ENCODE measurements at places on chromosomes 7 and 10. TPM values are rescaled to one million over a fixed set of nuclear protein-coding genes. Genes with fewer than 3 reads are reported as not detected.
A peak's percentile ranks its signal among the peaks of the same experiment; 100 is the strongest.

The RBM20 gene
- 23.3 TPM for total RNA-seq

The SLC39A12 gene
- total RNA-seq: not detected

The SLC26A5 gene
- total RNA-seq: not detected

The NODAL gene
- not detected for total RNA-seq

The GLI3 gene
- 126 TPM for total RNA-seq

GRCh38 chr7:116978006-116978405 lies 24.7 kb downstream of the ST7 start:
- no peak for DNase-seq
- H3K4me1 ChIP-seq: no peaks in the 10 kb centered on the region
- H3K36me3 ChIP-seq: peaks cover 9% of the 10 kb centered on the region
- H3K27ac ChIP-seq: no peak overlapping the region

DNA sequence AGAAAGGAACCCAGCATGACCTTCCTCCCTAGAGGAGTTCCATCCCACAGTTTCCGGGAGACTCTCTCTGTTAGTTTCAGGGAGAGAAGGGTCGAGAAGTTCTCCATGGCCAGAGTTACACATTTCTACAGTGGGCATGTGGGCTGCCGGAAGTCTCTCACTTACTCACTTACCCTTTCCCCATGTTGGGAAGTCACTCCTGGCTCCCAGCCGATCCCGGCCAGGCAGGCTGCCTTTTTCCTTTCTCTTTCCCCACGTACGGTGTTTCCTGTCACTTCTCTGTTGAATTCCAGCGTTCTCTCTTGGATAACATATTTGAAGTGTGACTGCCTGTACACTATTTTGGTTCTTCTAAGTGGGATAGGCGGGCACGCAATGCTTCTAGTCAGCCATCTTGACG lies 3.5 kb downstream of the TEX36 start:
- no peak overlapping the region for H3K27ac ChIP-seq
- no peak overlapping the region for H3K4me3 ChIP-seq
- DNase-seq: no peak
- H3K36me3 ChIP-seq: peaks cover 2% of the 10 kb centered on the region

DNA sequence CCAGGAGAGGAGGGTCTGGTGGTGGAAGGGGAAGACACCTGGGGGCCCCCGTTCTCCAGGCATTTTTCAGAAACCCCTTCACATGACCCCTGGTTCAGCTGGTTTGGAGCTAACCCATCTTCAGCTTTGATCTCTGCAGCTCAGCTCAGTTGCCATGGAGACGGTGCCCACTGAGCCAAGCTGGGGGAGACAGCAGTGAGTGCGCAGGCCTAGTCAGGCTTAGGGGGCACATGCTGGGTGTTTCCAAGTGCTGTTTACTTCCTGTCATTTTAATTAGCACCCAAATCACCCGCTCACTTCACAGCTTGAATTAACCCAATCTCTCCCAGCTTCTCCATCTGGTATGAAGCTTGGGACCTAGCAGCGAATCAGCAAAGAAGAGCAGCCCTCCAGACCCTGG lies 9.0 kb downstream of the SPOCK2 start:
- no peak overlapping the region for H3K4me3 ChIP-seq
- peak overlapping the region; percentile 95 for H3K27ac ChIP-seq
- no peak for DNase-seq
- peaks cover 4% of the 10 kb centered on the region for H3K27me3 ChIP-seq
- H3K4me1 ChIP-seq: peaks cover 30% of the 10 kb centered on the region
- H3K36me3 ChIP-seq: no peaks in the 10 kb centered on the region

DNA sequence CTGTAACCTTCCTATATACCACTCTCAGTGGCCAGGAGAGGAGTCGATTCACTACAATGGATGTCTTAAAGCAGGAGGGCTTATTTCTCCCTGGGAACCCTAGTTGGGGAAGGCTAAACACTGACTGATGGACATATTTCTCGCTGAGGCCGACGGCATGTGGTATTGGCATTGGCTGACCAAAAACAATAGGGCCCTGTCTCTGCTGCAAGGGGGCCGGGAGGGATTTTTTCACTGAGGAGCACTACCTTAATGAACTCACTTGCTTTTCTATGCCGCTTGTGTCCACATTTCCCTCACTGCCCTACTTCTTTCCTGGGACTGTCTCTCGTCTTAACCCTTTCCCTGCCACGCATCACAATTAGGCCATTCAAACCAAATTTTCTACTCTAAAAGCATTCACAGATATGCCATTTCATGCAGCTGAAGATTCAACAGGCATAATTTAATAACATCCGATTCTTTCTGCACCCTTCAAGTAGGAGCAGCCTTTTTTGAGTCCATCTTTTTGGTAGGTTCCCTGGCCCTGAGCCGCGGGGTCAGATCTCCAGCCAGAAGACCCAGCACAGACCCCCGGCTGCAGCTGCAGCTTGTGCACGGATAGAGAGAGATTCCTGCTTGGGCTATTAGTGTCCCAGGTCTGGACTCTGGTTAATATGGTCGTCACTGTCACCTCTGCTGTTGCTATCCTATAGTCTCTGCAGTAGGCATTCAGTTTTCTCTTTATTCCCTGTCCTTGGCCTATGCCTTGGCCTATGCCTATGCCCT lies 118.7 kb downstream of the HIPK2 start:
- no peaks in the 10 kb centered on the region for H3K27me3 ChIP-seq
- no peak for DNase-seq
- no peaks in the 10 kb centered on the region for H3K36me3 ChIP-seq
- peak overlapping the region; percentile 7 for H3K27ac ChIP-seq
- peaks cover 26% of the 10 kb centered on the region for H3K4me1 ChIP-seq
- no peak overlapping the region for H3K4me3 ChIP-seq

- peak overlapping the region; percentile 87 for H3K27ac ChIP-seq
- DNase-seq: no peak
- H3K27me3 ChIP-seq: no peaks in the 10 kb centered on the region
- peaks cover 2% of the 10 kb centered on the region for H3K36me3 ChIP-seq
- peaks cover 65% of the 10 kb centered on the region for H3K4me1 ChIP-seq
These were observed 68.2 kb downstream of the CUBN start for GRCh38 chr10:17061418-17061817.

- DNase-seq: no peak
- H3K4me3 ChIP-seq: no peak overlapping the region
- peaks cover 68% of the 10 kb centered on the region for H3K27me3 ChIP-seq
- H3K27ac ChIP-seq: no peak overlapping the region
- peaks cover 2% of the 10 kb centered on the region for H3K4me1 ChIP-seq
- H3K36me3 ChIP-seq: no peaks in the 10 kb centered on the region
These were observed 5.2 kb upstream of the ARHGAP22 start for GRCh38 chr10:48609899-48610584.

DNA sequence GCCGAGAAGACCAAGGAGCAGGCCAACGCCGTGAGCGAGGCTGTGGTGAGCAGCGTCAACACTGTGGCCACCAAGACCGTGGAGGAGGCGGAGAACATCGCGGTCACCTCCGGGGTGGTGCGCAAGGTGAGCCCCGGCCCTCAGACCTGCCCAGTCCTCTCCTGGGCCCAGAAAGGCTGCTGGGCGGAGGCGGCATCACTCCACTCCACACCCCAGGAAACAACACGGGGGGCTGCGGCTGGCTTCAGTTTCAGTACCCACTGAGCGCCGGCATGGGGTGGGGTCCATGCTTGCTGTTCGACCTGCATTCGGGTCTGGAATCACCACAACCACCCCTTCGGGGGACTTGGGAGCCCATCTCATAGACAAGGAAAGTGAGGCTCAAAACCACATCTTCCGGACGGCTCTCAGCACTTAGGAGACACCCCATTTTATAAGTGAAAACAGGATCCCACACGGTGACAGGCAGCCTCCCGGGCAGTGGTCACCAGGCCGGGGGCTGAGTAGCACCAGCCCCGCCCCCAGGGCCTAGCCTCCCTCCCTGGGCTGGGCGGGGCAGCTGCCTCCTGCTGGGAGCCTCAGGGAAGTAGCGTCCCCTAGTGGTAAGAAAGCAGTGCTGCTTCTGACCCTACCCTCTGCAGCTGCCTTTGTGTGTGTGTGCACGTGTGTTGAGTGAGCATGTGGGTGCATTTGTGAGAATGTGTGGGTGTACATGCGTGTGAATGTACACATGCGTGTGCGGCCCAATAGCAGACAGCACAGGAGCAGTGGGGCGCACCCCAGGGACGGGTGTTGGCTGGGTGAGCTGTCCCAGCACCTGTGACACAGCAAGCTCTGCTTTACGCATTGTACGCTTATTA lies 1.8 kb downstream of the SNCG start:
- no peak overlapping the region for H3K4me3 ChIP-seq
- H3K4me1 ChIP-seq: peaks cover 46% of the 10 kb centered on the region
- no peak for DNase-seq
- no peaks in the 10 kb centered on the region for H3K27me3 ChIP-seq
- peak overlapping the region; percentile 72 for H3K27ac ChIP-seq
- H3K36me3 ChIP-seq: no peaks in the 10 kb centered on the region

DNA sequence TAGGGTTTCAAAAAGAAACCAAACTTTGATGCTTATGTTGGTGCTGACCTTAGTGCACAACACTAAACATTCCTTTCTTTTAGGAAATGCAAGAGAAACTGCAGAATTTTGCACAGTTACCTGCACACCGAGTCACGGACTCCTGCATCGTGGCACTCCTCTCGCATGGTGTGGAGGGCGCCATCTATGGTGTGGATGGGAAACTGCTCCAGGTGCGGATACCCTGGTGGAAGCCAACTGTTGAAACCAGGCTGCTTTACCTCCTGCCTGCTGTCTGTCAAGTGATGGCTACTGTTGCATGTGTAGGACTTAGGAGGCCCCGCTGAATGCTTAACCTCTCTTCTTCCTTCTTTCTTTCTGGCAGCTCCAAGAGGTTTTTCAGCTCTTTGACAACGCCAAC lies 11.7 kb downstream of the CASP2 start:
- H3K36me3 ChIP-seq: peaks cover 60% of the 10 kb centered on the region
- H3K27ac ChIP-seq: no peak overlapping the region
- no peak for DNase-seq
- H3K4me1 ChIP-seq: peaks cover 20% of the 10 kb centered on the region

DNA sequence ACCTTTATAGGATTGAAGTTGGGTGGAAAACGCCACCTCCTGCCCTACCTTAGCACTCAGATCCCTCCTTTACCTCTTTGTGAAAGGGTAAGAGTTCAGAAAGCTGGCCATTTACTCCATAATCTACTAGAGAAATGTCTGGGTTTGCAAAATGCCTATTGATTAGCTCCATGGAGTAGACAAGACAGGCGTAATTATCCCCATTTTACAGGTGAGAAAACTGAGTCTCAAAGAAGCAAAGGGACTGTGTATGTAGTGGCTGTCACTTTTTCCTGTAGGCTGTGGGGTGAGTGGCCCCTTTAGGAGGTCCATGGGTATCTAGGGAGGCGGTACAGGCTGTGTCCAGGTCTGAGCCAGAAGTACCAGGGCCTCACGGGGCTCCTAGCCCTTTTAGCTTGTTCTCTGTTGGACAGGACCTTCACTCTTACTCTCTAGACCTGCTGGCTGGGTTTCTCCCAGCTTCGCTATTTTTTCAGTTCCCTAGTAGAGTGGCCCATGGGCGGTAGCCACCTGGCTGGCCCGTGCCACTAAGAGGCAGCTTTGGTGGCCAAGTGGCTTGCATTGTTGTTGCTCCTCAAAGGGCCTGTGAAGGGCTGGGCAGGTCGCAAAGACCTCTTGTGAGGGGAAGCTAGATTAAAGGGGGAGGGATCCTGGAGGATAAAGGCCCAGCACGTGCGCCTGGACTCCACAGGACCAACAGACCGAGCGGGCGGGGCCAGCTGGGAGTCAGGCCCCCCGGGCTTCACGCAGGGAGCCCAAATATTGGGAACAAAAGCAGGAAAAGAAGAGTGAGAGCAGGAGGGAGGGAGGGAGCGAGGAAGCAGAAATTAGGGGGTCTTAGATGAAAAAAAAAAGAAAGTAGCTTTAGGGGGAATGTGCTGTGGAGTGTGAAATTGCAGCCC lies 4.7 kb upstream of the PAX2 start:
- no peak overlapping the region for H3K4me3 ChIP-seq
- H3K27me3 ChIP-seq: peaks cover 98% of the 10 kb centered on the region
- no peak overlapping the region for H3K27ac ChIP-seq
- H3K36me3 ChIP-seq: no peaks in the 10 kb centered on the region
- H3K4me1 ChIP-seq: peaks cover 16% of the 10 kb centered on the region
- DNase-seq: no peak

GRCh38 chr10:84946904-84947303 lies 618.5 kb downstream of the CCSER2 start:
- no peak overlapping the region for H3K27ac ChIP-seq
- H3K4me3 ChIP-seq: no peak overlapping the region
- H3K36me3 ChIP-seq: no peaks in the 10 kb centered on the region
- DNase-seq: no peak
- peaks cover 8% of the 10 kb centered on the region for H3K4me1 ChIP-seq

GRCh38 chr7:27156916-27157701 lies 634 bp upstream of the HOXA7 start:
- H3K4me1 ChIP-seq: peaks cover 61% of the 10 kb centered on the region
- DNase-seq: no peak
- peaks cover 10% of the 10 kb centered on the region for H3K36me3 ChIP-seq
- peaks cover 80% of the 10 kb centered on the region for H3K27me3 ChIP-seq
- H3K4me3 ChIP-seq: peak overlapping the region; percentile 70

DNA sequence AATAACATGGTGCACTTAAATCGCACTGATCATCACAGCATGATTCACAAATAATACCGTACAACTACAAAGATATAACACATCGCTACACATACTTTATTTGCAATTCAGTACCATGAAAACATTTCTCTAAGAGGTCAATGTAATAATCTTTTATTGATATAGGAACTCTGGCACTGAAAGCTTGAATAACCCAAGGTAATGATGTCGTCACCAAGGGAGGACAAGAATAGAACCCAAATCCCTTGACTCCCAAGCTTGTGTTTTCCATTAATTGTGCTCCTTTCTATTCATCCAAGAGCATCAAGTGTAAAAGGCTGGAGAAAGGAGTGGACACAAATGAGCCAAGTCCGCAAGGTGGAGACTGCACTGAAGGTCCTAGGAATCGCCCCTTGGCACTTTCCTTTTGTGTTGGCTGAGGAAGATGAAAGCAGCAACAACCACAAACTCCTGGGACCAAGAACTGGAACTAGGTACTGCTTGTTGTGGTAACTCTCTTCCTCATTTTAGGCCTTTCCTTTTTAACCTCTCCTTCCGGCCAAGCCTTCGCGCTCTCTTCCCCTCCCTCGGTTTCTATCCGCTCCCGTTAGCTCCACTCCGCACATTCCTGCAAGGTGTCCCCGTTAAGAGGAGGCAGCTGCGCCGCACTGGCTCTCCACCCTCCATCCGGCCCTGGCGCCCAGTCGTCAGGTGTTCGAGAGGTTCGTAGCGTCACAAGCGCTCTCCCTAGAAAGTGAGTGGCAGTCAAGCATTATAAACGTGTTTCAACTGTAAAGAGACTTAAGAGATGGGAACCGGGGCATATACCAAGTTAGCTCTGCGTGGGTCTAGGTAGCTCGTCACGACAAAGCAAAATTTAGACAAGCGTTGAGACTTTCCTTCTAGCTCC lies 1.0 kb upstream of the CBLL1 start:
- DNase-seq: peak; percentile 70
- peak overlapping the region; percentile 97 for H3K4me3 ChIP-seq
- H3K27ac ChIP-seq: peak overlapping the region; percentile 97

GRCh38 chr10:61029411-61029810 lies 85.4 kb upstream of the RHOBTB1 start:
- H3K4me3 ChIP-seq: no peak overlapping the region
- peaks cover 6% of the 10 kb centered on the region for H3K4me1 ChIP-seq
- no peak for DNase-seq

Measured in mesothelial cell of epicardium (in vitro differentiated cells).